Lower lobe of right lung (tissue), 2 donors: ENCODE measurements at places on chromosomes 12 and 14. TPM values are rescaled to one million over a fixed set of nuclear protein-coding genes. Genes with fewer than 3 reads are reported as not detected.

CIDEB gene
- total RNA-seq: 16.4 TPM

C12orf54 gene
- total RNA-seq: 0.53 TPM

SLC25A21 gene
- total RNA-seq: 0.38 TPM

DNA sequence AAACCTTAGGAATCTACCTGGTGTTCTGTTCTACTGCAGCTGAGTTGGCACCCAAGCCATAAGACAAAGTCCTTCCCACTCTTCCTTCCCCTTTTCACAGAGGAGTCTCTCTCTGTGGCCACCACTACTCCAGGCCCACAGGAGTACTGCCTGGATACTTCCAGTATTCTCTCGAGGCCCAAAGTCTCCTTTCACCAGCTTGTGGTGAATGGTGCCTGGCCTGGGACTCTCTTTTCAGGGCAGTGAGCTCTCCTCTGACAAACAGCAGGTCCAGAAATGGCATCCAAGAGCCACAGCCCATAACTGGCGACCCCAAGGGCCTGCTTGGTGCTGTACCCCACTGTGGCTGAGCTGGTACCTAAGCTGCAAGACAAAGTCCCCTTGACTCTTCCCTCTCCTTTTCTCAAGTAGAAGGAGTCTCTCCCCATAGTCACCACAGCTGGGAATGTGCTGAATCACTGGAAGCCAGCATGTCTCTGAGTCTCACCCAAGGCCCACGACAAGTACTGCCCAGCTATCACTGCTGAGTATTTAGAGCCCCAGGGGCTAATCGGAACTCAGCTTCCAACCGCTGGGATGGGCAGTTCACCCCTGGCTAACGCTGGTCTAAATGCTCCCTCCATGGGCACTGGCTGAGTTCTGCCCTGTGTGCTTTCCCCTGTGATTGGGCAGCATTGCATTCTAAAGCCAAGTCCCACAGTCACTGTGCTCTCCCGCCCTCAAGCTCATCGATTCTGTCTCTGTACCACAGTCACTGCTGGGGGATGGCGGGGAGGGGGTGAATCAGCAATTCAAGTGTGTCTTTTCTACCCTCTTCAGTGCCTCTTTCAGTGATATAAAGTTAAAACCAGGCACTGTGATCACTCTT, 6.1 kb downstream of the A2ML1 start:
- H3K4me1 ChIP-seq: no peaks in the 10 kb centered on the region
- H3K36me3 ChIP-seq: no peaks in the 10 kb centered on the region

- H3K27ac ChIP-seq: no peak overlapping the region
- no peaks in the 10 kb centered on the region for H3K27me3 ChIP-seq
- DNase-seq: no peak
- H3K36me3 ChIP-seq: no peaks in the 10 kb centered on the region
- H3K4me1 ChIP-seq: no peaks in the 10 kb centered on the region
- no peak overlapping the region for H3K4me3 ChIP-seq
These were observed 39.8 kb downstream of the NDUFA12 start for GRCh38 chr12:94963649-94964048.

DNA sequence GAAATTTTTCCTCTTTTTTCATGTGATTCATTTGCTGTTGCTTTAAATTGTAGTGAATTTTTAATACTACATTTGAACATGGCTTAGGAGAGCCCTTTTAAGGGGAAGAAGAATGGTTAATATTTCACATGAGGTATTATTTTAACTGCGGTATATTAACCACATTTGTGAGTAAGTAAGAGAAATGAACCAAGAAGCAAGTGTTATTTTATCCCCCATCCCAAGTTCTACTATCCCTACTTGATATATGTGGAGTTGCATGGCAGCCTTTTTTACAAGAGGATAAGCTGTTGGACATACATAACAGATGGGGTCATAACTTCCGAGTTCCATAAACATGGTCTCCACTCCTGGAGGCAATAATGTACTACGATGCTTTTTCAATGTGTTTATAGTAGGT, 623.3 kb downstream of the LRFN5 start:
- no peak for DNase-seq
- H3K27me3 ChIP-seq: no peaks in the 10 kb centered on the region
- H3K27ac ChIP-seq: no peak overlapping the region
- H3K4me3 ChIP-seq: no peak overlapping the region

DNA sequence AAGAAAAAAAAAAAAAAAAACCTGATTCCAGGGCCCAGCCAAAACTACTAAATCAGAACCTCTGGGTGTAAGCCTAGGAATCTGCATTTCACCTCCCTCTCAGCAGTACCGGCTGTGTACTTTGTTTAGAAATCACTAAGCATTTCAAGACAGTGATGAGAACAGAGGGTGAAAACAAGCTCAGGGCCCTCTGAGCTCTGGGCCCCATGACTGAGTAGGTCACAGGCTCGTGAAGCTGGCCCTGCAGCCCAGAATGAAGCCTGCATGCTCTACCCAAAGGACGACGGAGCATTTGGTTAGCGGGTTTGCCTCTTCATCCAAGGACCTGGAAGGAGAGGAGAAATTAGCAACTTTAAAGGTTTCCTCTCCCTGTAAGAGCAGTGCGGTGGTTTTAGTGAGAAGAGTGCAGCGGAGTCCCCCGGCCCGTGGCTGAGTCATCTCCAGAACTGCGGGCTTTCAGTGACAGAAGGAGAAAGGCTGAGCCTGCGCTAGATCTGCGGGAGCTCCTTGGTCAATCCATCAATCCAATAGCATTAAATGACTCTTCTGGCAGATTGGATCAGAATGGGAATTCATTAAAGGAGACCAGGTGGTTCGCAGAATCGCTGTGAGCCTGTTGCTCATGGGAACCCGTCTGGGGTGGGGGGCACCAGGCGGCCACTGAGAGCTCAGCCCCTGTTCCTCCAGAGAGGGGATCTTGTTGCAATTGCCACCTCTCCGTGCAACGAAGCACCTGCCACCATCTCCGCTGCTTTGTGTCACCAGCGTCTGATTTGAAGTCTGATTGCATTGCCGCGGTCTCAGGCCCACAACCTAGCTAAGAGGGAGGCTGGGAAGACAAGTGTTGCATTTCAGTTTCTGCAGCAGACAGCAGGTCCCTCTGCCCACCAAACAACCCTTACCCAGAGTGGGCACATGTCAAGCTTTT, 7.3 kb downstream of the IL31 start:
- H3K36me3 ChIP-seq: no peaks in the 10 kb centered on the region
- DNase-seq: no peak
- H3K27me3 ChIP-seq: no peaks in the 10 kb centered on the region
